Naive B cell (primary cell): ENCODE measurements at places on chromosomes 1 and 21.

DNA sequence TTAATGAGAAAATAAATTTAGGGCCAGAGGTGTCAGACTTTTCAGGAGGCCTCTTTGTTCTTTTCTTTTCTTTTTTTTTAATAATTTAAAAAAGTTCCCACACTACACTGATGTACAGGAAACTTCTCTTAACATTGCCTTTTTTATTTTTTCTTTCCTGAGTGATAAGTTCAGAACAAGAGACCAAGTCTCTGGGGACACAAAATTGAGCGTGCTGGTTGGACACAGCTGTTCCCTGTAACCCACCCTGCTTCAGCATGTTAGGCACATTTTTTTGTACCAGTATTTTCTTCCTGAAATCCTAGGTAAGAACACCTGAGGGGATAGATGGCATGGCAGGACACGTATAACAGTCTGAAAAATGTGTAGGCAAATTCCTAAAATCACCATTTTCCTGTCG lies 50.1 kb downstream of the PBX1 start:
- no peak for DNase-seq

- DNase-seq, result no peak
These were observed 151.7 kb downstream of the SEC16B start for GRCh38 chr1:177817937-177818875.

DNA sequence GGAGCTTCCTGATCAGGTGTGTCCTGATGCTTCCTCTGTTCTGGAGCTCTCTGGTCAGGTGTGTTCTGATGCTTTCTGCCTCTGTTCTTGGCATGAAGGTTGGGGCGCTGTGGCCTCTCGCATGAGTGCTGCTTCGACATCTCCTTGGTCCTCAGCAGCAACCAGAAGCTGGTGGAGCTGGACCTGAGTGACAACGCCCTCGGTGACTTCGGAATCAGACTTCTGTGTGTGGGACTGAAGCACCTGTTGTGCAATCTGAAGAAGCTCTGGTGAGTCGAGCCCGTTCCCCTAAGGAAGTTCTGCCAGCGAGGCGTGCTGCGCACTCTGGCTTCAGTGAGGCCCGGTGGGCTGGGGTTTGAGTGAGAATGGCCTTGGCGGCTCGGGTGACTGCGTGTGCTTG lies 18.0 kb downstream of the NLRP3 start:
- no peak for DNase-seq

- no peak for DNase-seq
These were observed 30.7 kb upstream of the IL20 start for GRCh38 chr1:206834711-206835110.

DNA sequence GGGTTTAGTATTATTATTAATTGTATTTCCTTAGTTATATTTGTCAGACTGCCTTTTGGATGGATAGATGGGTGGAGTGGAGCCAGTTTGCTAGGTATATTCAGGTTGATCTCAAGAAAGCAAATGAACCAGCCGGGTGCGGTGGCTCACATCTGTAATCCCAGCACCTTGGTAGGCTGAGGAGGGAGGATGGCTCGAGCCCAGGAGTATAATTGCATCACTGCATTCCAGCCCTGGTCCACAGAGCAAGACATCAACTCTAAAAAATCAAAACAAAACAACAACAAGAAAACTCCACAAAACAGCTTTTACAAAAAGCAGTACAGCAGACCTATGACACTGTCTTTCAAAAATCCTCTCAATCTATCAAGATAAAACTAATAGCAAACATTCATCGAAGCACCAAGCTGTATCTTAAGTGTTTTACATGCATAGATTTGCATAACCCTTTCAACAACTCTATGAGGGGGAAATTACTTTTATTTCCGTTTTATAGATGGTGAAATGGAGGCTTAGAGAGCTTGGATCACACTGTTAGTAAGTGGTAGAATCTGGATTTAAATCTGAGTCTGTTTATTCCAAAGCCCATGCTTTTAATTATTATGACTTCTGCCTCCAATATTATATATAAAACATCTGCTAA lies 25.5 kb downstream of the KMO start:
- no peak for DNase-seq

DNA sequence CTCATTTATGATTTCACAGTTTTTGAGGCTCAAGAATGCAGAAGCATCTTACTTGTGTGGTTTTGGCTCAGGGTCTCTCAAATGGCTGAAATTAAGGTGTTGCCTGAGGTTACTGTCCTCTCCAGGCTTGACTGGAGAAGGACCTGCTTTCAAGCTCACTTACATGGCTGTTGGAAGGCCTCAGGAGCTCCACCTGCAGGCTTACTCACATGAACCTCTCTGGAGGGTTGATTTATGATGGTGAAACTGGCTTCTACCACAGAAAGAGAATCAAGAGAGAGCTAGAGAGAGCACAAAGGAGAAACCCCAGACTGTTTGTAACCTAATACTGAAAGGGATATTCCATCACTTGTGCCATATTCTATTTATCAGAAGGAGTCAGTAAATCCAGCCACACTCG lies 6.2 kb upstream of the KCNK2 start:
- no peak for DNase-seq

- DNase-seq, result no peak
These were observed 4.9 kb upstream of the RASSF5 start for GRCh38 chr1:206502403-206502802.

DNA sequence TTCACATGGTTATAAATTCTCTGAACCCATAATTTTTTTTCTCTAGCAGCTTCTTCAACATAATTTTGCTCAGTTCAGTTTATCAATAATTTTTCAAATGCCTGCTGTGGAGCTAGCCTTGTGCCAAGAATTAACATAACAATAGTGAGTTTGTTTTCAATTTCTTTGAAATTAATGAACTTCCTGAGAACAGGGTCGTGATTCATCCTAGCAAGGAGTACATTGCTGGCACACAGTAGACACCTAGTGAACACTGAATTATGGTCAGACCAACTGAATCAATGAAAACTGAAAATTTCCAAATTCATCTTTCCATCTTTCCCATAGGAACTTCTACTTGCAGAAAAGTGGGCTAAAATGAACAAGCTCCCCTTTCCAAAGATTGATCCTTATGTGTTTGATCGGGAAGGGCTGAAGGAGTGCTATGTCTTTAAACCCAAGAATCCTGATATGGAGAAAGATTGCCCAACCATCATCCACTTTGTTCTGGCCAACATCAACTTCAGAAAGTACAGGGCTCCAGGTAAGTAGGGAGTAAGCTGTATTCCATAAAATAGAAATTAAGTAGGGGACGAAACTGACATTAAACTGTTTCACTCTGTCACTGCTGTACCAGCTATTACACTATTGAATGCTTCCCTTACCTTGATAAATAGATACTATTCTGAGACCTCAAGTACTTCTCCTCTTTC lies 148.7 kb downstream of the PLA2G4A start:
- DNase-seq, result no peak

GRCh38 chr1:27364696-27365371 lies 1.9 kb downstream of the MAP3K6 start:
- DNase-seq, result no peak
